ENCODE measurements at places on chromosomes 5 and 9.

GRCh38 chr5:133967124-133967523, 1.3 kb downstream of the C5orf15 start:
- DNase-seq = no peak

GRCh38 chr9:14748373-14748772, 25.8 kb upstream of the CER1 start:
- DNase-seq = no peak

DNA sequence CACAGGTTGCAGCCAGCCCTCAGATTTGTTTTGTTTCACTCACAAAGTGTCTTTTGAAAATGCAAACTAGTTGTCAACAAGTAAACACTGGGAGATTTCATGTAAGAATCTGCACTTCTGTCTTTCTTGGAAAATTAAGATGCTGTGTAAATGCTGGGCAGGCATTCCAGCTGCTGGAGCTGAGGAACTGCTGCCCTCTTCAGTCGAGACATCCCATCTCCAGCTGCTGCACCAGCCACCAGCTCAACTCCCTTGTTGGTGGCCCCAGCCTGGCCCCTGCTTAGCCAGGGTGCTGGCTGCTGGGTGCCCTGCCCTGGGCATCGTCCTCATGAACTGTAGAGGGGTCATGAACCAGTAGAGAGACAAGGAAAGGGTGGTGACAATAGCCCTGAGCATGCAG, 33.1 kb upstream of the AFAP1L1 start:
- DNase-seq = no peak

- DNase-seq = no peak
Measured at GRCh38 chr9:127877566-127877998, at the start of gene AK1. AK1 (minus strand) TSS chr9:127877675; CDS start chr9:127874617, 3,058 bp downstream.

- peak; percentile 64 for DNase-seq
Measured at GRCh38 chr5:38666668-38667498, 110.4 kb upstream of the LIFR start.
